Astrocyte (in vitro differentiated cells and primary cell): ENCODE measurements at places on chromosomes 5 and 9. TPM values are rescaled to one million over a fixed set of nuclear protein-coding genes. Genes with fewer than 3 reads are reported as not detected.

- no peak overlapping the region for H3K27ac ChIP-seq
- H3K36me3 ChIP-seq, result no peaks in the 10 kb centered on the region
- H3K27me3 ChIP-seq, result no peaks in the 10 kb centered on the region
- H3K4me1 ChIP-seq, result no peaks in the 10 kb centered on the region
- H3K4me3 ChIP-seq, result no peak overlapping the region
Observed at GRCh38 chr5:1265026-1265425, 29.8 kb downstream of the TERT start.

DNA sequence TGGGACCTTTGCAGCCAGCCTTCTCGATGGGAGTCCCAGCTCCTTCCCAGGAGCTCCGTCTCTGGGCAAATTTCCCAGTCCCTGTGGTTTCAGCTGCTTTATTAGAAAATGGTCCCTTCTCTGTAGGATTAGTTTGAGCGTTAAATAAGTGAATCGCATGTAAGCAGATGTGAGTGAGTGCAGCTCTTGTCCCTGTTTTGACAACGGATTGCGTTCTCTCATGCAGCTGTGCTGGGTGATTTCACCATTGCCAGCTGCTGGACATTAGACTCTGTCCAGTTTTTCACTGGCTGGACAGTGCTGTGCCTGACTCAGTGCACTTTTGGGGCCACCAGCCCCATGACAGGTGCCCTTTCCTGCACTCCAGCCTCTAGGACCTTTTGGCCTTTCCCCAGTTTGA, 11.6 kb upstream of the CEL start:
- H3K4me1 ChIP-seq, result no peaks in the 10 kb centered on the region
- H3K4me3 ChIP-seq, result no peak overlapping the region
- H3K27me3 ChIP-seq, result no peaks in the 10 kb centered on the region
- H3K27ac ChIP-seq, result no peak overlapping the region
- H3K36me3 ChIP-seq, result peaks cover 18% of the 10 kb centered on the region

DNA sequence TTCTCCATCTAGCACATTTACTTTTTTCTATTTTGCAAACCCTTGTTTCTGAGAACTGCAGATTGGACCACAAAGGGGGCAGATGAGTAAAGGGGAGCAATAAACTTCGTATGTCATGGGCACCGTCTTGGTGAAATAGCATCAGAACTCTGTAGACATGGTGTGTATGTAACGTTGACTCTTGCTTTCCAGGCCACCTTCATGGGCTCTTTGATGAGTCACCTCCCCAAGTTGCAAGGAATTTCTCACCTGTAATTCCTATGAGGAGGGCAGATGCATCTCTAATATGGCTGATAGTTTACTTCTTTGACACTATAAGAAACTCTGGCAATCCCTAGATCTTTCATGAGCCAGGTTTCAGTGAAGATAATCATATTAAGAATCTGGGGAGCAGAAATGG, 163.4 kb upstream of the PLPPR1 start:
- H3K27ac ChIP-seq, result no peak overlapping the region
- no peaks in the 10 kb centered on the region for H3K27me3 ChIP-seq
- no peaks in the 10 kb centered on the region for H3K36me3 ChIP-seq

DNA sequence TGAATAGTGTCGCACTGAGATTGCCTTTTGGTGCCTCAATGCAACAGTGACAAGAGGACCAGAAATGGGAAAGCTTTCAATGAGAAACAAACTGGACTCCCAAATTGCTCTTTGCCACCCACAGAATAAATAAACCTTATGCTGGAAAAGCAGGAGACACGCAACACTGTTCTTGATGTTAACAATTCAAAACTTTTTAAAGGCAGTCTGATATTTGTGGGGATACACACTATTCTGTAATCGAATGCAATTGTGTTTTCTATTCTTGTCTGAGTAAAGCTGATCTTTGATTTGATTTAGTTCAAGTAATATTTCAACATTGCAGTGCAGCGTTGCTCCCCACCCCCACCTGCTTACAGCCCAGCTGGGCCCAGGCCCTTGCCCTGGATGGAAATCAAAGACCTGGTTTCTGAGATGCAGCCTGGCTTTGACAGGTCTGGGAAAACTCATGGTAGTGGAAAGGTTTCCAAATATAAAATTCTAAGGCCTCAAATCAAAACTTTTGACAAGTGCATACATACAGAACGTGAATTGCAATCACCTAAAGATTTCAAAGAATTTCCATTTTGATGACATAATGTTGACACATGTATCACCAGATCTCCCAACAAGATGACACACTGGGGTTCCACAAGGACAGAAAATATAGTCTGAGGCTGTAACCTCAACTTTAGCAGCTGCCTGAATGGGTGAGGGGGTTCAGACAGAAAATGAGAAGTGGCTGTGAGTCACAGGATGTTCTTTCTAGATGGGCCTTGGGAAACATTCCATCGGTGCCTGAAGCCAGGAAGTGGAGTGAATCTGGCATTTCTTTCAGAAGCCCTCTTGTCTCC, 55.1 kb downstream of the ABCA1 start:
- peaks cover 51% of the 10 kb centered on the region for H3K4me1 ChIP-seq
- peak overlapping the region; percentile 98 for H3K27ac ChIP-seq
- peak; percentile 98 for DNase-seq
- H3K36me3 ChIP-seq, result peaks cover 6% of the 10 kb centered on the region
- no peaks in the 10 kb centered on the region for H3K27me3 ChIP-seq
- H3K4me3 ChIP-seq, result no peak overlapping the region

GRCh38 chr5:146836226-146836842, 42.2 kb downstream of the PPP2R2B start:
- H3K36me3 ChIP-seq, result no peaks in the 10 kb centered on the region
- no peak overlapping the region for H3K27ac ChIP-seq
- H3K4me3 ChIP-seq, result no peak overlapping the region
- no peaks in the 10 kb centered on the region for H3K27me3 ChIP-seq
- peak; percentile 59 for DNase-seq

- peaks cover 3% of the 10 kb centered on the region for H3K4me1 ChIP-seq
- no peaks in the 10 kb centered on the region for H3K36me3 ChIP-seq
Observed at GRCh38 chr9:37746448-37747270, 6.9 kb upstream of the TRMT10B start.

Gene SOWAHA
- 0.10 and 0.20 TPM in 2 replicates for total RNA-seq
